ENCODE measurements at places on chromosomes 5 and 9.

DNA sequence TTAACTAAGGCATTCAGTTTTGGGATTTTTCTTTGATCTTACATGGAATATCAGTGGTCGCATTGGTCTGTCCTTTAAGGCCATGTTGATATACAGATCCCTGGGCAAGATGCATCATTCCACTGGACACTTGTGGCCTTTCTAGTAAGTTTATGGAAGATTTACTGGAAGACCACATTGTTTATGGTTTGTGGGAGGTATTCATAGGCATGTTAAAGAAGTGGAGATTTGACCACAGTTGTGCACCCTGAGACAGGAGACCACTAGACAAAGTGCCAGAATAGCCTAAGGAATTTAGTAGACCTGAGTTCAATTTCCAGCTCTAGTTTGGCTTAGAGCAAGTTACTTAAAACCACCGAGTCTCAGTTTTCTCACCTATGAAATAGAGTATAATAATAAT is 383.1 kb upstream of the PAPPA start:
- DNase-seq: no peak
- H3K27me3 ChIP-seq: no peaks in the 10 kb centered on the region
- no peak overlapping the region for H3K27ac ChIP-seq
- no peaks in the 10 kb centered on the region for H3K36me3 ChIP-seq
- H3K4me3 ChIP-seq: no peak overlapping the region

DNA sequence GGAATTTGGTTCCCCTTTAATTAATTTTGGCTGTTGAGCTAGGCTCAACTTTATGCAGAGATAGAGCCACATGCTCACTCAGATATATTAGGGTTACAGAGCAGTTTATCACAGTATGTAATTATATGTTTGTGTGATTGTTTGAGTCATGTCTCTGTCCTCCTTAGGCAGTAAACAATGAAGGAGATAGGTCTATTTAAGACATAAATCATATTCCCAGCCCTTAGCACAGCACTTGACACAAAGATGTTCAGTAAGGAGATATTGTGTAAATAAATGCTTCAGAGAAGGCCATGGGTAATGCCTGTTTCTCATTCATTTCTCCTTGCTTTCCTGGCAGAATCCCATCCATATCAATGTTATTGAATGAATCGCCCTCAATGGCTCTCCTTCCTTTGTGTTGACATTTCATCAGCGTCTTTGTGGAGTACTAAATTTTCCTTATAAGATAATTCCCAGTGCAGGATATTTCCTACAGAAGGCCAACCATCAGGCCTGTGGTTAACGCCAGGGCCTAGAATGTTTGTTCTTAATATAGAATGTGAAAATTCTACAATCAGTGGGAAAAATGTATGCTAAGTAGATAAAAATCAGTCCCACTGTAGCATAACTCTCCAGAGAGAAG is 408.0 kb downstream of the EBF1 start:
- no peaks in the 10 kb centered on the region for H3K4me1 ChIP-seq
- H3K27me3 ChIP-seq: no peaks in the 10 kb centered on the region
- H3K4me3 ChIP-seq: no peak overlapping the region
- no peak overlapping the region for H3K27ac ChIP-seq
- H3K36me3 ChIP-seq: no peaks in the 10 kb centered on the region
- no peak for DNase-seq

DNA sequence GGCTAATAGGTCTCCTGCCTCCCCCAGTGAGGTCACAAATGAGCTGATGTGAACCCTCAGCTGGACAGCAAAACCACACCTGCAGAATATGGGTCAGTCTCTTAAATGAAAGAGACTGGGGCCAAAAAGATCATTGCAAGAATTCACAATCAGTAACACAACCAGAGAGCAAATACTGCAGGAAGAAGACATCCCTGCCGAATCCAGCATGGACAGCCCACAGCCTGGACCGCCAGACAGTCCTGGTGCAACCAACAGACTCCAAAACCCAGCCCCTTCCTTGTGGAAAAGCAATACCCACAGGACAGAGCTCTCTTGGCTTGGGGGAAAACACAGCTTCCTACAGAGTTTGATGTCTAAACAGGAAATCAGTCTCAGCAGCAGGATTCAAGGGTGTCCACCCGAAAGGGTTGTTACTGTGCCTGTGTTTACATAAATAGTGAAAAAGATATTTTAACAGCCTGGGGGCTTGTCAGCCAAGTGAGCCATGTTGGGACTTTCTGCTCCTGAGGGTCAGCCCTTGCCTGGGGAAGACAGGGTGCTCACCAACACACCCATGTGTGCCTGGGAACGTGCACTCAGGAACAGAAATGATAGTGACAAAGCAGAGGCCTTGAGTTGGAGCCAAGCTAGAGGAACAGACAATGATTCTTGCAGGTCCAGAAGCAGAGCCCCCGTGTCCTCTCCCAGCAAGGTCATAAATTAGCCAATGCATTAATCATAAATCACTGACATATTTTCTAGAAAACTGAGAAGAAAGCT is 106.2 kb downstream of the SEMA5A start:
- H3K4me3 ChIP-seq: no peak overlapping the region
- no peaks in the 10 kb centered on the region for H3K36me3 ChIP-seq
- no peaks in the 10 kb centered on the region for H3K4me1 ChIP-seq
- no peak overlapping the region for H3K27ac ChIP-seq
- H3K27me3 ChIP-seq: no peaks in the 10 kb centered on the region

DNA sequence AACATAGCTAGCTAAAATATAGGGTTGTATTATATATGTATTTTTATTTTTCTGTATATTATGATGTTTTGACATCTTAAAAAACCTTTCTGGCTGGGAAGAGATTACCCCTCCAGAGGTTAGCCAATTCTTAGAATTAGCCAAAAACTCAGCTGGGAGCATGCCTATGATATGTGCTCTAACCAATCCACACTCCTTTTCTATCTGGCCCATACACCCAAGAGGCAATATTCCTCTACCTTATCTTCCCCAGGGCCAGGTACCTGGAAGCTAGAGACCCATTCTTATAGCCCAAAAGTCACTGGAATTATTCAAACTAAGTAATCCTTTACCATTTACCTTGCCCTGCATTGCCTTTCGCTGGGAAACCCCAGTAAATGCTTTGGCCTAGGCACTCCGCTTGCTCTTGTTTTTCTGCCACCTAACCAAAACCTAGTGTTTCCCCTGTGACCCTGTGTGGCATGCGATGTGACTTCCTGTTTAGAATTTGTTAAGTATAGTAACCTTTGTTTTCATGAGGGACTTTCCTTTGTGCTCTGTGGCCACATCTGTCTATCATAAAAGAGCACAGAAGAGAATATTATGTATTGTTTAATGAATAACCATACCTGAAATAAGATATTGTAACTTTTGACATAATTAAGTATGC is 37.4 kb downstream of the CSNK1G3 start:
- no peak overlapping the region for H3K4me3 ChIP-seq
- peak; percentile 93 for DNase-seq
- H3K27me3 ChIP-seq: no peaks in the 10 kb centered on the region
- peak overlapping the region; percentile 79 for H3K27ac ChIP-seq

All from MM.1S (cell line).